GM13977 (cell line): ENCODE measurements at places on chromosomes 7 and 10.

DNA sequence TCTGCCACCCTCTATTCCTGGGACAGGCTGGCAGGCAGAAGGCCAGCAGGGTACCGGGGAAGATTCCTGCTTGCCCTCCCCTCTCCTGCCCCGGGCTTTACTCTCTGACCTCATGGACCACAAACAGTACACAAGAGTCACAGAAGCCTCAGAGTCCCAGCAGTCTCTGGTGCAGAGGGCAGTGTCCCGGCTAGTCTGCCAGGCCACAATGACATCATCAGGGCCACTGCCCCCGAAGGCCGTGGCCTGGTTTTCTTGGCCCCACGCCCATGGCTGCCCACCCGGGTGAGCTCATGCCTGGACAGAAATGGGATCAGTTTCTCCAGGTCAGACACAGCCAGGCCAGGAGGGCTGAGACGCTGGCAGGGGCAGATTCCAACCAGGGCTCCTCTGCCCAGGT lies 91.9 kb downstream of the MYL10 start:
- DNase-seq, result no peak

DNA sequence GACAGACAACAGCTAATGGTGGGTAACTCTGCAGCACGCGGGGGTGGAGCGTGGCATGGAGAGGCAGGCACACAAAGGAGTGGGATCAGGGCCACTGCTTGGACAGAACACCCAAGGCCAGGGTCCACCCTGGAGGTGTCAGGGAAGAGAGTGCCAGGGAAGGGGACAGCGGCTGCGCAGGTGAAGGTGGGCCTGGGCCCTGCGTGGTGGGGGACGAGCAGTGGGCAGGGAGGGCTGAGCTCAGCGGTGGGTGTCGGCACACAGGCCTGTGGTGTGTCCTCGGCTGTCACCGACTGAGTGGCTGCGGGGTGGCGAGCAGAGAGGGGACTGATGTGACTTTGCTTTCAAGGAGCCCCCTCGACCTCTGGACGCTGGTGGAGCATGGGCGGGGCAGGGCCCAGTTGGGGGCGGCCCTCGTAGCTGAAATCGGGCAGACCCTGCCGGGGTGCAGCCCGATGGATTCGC lies 8.4 kb upstream of the SCART1 start:
- DNase-seq, result no peak

GRCh38 chr10:126064512-126064911 lies 168.1 kb downstream of the FANK1 start:
- no peak for DNase-seq

GRCh38 chr10:54372179-54372578 lies 428.9 kb downstream of the PCDH15 start:
- DNase-seq, result no peak

DNA sequence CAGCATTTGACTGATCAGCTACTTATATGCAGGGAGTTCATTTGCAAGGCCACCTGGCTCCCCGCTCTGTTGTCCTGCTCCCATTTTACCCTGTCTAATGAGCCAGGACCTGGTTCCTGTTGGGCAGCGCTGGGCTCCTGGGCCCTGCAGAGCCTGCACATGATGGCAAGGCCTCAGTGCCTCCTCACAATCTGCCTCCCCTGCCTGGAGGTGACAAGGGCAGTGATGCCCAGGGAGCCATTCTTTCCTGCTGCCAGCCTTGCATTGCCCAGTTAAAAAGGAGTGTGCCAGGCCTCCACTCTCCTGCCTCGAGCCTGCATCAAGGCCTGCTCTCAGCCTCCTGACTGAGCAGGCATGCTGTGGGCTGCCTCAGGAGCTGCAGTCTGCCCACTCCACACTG lies 28.5 kb downstream of the CHAT start:
- no peak for DNase-seq

DNA sequence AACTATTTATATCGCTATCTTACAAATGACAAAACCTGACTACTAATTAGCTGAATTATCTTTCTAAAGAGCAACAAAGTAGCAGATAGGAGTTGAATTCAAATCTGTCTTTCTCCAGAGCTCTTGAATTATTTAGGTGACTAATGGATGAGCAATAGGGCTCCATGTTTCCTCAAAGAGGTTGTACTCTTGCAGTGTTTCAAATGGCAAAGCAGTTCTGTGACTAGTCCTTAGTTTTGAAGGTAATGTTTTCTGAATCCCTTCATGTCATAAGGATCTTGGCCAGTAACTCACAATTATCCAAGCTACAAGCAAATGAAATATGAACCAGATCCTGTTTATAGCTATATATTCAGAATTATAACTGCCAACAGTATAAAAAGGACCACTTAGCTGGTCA lies 999.7 kb downstream of the NRG3 start:
- DNase-seq, result no peak

GRCh38 chr7:34457329-34457728 lies 200.7 kb upstream of the NPSR1 start:
- no peak for DNase-seq

GRCh38 chr10:77144656-77145055 lies 493.0 kb downstream of the KCNMA1 start:
- DNase-seq, result no peak

DNA sequence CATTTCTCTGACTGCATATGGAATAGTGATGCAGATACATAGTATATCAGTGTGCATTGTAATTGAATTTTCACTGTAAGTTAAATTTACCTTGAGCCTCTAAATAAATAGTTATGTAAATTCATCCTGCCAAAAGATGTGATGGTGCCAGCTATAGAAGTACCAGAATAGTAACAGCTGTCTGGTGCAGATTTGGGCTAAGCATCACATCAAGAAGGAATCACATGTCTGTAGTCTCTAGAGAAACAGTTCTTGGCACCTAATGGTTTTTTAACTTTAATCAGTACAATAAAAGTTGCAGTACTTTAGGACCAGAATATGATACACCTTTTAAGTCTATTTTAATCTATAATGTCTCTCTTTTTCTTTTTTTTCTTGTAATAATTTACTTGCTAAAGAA lies 17.4 kb downstream of the PLEKHA1 start:
- DNase-seq, result no peak

GRCh38 chr7:13673290-13673689 lies 316.2 kb downstream of the ETV1 start:
- DNase-seq, result no peak

GRCh38 chr10:69089638-69090599 lies 2.0 kb downstream of the SRGN start:
- peak; percentile 34 for DNase-seq

DNA sequence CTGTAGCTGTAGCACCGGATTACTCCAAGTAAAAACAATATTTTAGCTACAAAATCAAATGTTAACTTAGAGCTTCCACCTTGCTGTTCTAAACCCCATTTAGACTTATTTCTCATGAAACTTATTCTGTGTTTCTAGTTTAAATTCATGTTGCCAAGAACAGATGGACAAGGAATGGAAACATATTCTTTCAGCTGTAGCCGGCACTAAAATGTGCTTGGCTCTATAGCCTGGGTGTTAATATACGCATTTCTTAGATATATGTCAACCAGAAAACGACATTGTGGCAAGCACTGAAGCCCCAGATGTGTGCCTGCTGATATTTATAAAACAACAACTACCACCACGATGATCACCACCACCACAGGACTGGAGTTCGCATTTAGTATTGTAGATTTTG lies 190.3 kb upstream of the ETV1 start:
- DNase-seq, result no peak

GRCh38 chr10:131790021-131790420 lies 110.8 kb upstream of the PPP2R2D start:
- DNase-seq, result no peak
